Activated T-helper 1 cell treated with Interleukin-2 at 50 U/mL for 16 hours (primary cell): ENCODE measurements at places on chromosomes 5 and 9.

DNA sequence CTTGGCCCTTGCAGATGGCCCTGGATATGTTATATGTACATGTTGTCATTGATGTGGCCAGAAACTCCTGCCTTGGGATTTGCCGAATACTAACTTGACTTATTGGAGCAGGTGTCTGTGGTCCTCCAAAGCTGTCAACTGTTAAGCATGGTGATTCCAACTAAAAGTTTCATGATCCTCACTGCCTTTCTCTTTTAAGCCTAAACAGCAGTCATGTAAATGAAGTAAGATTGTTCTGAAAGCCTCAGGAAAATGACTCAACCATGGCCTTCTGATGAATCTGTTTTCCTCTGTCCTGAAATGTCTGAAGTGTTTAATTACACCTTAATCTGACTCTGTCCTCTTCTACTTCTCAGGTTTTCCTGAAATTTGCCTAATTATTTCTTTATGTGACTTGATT is 245.0 kb downstream of the FAM114A2 start:
- DNase-seq, result no peak

DNA sequence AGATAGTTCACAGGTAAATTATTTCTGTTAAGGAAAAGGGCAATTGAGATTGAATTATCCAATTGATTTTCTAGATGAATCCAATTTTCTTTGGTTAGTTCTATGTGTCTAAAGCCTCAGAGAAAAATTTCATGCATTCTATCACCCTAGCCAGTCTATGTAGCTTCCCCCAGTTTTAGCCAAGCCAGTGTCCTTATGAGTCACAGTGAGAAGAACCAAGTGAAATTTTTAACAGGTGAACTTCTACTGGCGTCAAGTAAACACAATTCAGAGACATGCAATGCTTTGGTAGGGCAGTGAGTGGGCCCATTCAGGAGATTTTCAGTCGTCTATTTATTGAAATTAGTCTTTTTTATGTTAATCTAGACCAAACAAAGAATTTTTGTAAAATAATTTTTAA is 1077.4 kb upstream of the ARRDC3 start:
- DNase-seq, result no peak

DNA sequence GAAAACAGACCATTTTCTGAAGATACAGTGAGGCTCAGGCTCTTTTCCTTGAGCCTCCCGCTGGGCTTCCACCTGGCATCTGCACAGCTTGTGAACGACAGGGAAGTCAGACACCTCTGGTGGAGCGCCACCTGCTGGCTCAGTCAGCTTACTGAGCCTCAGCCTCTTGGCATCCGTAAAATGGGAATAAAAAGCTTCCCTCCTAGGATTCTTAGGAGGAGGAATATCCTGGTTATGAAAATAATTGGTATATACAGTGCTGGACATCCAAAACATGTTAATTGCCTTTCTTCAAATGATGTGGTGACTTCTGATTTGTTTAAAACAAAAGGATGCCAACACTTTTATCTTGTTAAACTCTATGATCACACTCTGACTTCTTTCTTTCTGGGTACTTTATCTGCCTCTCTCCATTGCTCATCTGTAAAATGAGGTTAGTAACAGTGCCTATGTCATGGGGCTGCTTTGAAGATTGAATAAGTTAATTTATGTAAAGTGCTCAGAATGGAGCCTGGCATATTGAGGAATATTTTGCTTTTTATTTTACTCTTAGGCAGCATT is 67.5 kb downstream of the MAMDC2 start:
- DNase-seq, result peak; percentile 11

- DNase-seq, result no peak
Measured at GRCh38 chr5:158139161-158139560, 280.2 kb upstream of the CLINT1 start.

- no peak for DNase-seq
Measured at GRCh38 chr5:132766806-132767055, 10.3 kb downstream of the SEPTIN8 start.

DNA sequence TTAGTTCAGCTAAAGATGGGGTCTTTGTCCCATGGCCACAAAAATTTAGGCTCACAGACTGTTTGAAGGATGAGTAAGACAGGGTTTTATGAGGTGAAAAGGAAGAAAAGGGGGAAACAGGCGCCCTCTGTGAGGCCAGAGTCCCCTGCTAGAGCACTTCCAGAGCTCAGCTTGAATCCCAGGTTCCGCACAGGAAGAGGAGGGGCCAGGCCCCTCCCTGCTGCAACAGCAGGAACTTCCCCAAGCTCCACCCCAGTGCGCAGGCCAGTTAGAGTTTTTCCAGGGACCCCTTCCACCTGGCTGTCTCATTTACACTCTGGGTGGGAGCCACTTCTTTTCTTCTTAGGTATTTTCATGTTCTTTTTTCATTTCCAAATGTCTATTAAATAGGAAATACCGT is 480.8 kb downstream of the PSAT1 start:
- DNase-seq, result no peak

DNA sequence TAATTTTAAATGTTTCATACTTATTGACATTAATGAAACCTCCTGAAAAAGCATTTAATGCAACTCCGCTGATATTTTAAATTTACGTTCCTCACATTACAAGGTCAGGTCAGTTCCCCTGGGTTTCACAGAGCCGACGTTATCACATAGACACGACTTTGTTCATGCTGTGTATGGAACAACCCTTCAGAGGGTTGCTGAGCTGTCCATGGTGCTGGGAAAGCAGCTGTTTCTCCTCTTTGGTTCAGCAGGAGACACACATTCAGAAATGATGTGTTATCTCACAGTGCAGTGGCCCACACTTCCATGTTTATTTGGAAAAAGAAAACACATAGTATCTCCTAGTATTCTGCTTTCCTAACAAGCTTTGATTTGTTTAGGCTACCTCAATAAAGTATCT is 53.5 kb downstream of the PPP2R2B start:
- DNase-seq, result no peak

DNA sequence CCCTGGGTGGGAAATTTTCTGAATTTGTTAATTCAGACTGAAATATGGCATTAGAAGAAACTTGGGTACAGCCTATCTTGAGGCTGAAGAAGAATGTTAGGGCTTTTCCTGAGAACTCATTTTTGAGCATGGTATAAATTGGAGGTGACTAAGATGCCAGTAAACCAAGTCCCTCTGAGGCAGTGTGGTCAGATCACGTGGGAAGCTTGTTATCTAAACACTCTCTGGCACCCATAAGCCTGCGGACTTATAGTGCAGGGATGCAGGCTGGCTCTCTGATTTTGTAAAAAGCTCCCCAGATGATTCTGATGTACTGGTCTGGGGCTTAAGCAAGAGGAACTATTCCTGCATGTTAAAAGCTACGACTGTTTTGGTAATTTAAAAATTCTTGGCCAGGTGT is 34.3 kb downstream of the MTMR12 start:
- DNase-seq, result no peak

- no peak for DNase-seq
Measured at GRCh38 chr9:13707612-13708576, 428.4 kb upstream of the MPDZ start.

- DNase-seq, result no peak
Measured at GRCh38 chr9:35705836-35706430, 16.2 kb upstream of the TPM2 start.

GRCh38 chr5:38807570-38808483 is 38.0 kb upstream of the OSMR start:
- DNase-seq, result no peak

DNA sequence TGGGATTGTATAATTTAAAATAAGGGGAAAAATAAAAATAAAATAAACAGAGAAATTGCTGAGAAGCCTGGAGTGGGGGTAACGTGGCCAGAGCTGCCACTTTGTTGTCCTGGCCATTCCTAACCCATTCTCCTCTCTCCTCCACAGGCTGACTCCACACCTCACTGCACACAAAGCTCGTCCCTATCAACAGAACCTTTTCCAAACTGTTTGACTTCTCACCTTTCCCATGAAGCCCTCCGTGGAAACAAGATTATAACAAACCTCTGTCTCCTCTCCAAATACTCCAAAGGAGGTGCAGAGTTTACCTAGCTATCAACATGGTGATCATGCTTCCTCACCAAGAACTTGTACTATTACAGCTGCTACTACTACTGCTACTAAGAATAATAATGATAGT is 151.1 kb downstream of the GLIS3 start:
- DNase-seq, result no peak

DNA sequence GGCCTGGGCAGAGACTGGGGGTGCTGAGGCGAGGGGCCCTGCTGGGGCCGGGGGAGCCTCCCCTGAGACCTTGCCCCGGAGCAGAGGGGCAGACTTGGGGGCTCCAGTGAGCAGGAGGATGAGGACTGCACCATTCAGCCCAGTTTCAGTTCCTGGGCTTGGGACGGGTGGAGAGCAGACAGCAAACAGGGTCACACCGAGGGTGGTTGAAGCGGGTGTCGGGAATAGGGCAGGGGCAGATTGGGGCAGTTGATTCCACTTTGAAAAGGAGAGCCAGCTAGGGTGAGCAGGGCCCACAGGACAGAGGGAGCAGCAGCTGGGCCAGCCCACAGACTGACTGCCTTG is 4.5 kb downstream of the GRK6 start:
- no peak for DNase-seq

GRCh38 chr5:54313311-54314270 is 3.2 kb upstream of the ARL15 start:
- DNase-seq, result no peak

GRCh38 chr9:2765250-2765880 is 48.1 kb downstream of the KCNV2 start:
- no peak for DNase-seq

- DNase-seq, result no peak
Measured at GRCh38 chr5:118249386-118249785, 739.0 kb downstream of the DTWD2 start.

DNA sequence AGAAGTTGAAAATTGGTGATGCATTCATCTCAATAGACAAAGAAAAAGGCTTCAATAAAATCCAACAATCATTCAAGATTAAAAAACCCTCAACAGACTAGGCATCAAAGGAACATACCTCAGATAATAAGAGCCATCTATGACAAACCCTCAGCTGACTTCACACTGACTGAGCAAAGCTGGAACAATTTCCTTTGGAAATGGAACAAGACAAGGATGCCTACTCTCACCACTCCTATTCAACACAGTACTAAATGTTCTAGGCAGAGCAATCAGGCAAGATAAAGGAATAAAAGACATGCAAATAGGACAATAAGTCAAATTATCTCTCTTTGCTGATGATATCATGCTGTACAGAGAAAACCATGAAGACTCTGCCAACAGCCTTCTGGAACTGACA is 1188.1 kb downstream of the DTWD2 start:
- DNase-seq, result no peak

GRCh38 chr5:9233712-9234111 is 312.2 kb downstream of the SEMA5A start:
- DNase-seq, result no peak

DNA sequence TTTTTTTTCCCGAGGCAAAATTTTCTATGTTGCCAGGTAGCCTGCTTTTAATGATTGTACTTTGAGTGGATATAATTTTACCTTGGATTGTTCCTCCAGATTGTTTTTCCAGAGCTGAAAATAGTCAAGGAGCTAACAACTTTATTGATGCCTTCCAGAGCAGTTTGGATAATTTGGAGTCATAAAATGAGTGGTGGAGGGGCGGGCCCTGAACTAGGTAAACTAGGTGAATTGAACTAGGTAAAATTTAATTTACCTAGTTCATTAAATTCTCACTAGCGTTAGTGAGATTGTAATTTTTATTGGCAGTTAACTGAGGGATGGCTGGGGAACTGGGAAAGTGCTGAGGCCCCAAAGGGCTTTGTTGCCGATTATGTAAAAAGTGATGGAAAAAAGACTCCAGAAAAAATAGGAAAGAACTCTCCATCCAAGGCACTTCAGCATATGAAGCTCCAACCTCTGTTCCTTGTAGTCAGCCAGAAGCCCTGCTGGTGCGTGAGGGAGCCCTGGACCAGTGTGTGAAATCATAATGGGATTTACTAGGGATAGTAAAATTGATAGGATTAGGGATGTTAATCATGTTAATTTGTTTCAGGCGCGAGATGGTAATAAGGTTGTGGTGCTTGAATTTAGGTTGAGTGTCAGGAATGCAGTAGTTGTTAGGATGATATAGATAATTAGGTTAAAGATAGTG is 1.7 kb downstream of the DNAJC25 start:
- no peak for DNase-seq

GRCh38 chr5:135026645-135027265 is 7.3 kb downstream of the PITX1 start:
- no peak for DNase-seq

GRCh38 chr9:38048316-38048969 is 20.6 kb downstream of the SHB start:
- no peak for DNase-seq

GRCh38 chr5:154794525-154795234 is 39.5 kb downstream of the LARP1 start:
- DNase-seq, result no peak

- no peak for DNase-seq
Measured at GRCh38 chr5:141657937-141658545, 6.8 kb upstream of the FCHSD1 start.

GRCh38 chr9:9563817-9564216 is 1049.0 kb downstream of the PTPRD start:
- no peak for DNase-seq

DNA sequence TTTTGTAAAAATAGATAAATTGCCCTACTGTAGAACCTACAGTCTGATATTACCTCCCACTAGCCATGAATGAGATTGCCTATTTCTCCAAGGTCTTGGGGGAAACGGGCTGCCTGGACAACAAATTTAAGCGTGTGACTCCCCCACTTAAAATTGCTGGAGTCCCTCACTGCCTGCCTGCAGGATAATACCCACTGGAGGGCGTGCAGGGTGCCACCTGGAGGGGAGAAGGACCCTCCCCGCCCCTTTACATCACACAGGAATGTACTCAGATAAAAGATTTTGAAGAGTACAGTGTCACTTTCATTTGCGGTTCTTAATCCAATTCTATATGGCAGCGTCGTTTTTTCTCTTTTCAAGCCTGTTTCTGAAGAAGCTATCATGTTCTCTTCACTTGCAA is 6.2 kb upstream of the TRIM7 start:
- no peak for DNase-seq

DNA sequence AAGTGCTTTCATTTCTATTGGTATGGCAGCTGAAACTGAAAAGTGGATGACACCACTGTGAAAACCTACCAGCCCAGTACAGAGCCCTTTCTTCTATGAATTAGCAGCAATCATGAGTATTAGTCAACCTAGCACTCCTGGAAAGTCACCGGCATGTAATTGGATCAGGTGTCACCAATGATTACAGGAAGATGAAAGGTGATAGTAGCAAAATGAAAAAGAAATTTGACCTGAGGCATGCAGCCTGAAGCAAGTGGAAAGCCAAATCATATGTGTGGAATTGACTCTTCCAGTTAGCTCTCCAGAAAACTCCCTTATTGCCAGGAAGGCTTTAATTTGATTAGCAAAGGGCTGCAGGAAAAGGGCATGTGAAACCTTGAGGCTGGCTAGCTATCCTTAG is 81.2 kb upstream of the NAA35 start:
- DNase-seq, result no peak

DNA sequence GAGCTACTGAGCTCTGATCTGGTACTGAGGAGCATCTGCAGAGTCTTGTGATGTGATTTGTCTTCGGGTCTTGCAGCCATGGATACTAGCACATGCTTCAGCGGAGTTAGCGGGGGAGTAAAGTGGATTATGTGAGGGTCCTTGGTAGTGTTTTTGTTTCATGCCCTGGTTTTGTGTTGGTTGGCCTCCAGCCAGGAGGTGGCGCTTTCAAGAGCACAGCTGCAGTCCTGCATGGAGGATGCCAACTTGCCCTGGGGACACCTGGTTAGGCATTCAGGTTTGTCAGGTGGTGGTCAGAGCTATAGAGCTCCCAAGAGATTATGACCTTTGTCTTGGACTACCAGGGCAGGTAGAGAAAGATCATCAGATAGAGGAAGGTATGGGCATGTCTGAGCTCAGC is 185.8 kb upstream of the CDH6 start:
- no peak for DNase-seq
